D721Med (cell line): ENCODE measurements at places on chromosomes 5 and 9.
A peak's percentile ranks its signal among the peaks of the same experiment; 100 is the strongest.

GRCh38 chr9:99905833-99906402 is 536 bp upstream of the STX17 start:
- DNase-seq: no peak

DNA sequence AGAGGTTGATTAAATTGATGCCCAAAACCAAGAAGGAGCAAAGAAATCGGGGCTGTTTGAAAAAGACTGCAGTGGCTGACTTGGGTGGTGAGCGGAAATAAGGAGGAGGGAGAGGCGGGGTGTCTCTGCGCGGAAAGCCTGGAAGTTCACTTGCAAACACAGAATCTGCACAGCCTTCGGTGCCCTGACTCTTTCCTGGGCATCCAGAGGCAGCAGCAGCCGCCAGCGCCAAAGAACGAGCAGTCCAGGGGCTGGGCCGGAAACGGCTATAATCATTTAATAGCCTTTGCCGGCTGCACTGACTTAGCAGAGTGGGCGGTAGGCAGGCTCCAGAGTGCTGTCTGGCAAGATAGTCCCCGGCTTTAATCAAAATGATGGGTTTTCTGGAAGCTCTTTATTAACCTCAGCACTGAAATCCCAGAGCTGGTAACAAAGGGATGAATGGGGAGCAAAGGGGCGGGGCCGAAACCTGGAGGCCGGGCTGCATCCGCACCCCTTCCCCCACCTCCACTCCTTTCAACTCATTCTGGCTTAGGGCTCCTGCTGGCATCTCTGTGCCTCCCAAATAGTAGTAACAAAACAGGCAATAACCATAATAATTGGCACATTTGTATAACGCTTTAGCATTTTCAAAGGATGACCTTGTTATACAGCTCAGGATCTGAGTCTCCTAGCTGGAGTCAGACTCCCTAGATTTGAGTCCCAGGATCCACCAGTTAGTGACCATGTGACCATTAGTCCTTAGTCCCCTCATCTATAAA is 35.7 kb downstream of the PCDHAC2 start:
- DNase-seq: peak; percentile 43

DNA sequence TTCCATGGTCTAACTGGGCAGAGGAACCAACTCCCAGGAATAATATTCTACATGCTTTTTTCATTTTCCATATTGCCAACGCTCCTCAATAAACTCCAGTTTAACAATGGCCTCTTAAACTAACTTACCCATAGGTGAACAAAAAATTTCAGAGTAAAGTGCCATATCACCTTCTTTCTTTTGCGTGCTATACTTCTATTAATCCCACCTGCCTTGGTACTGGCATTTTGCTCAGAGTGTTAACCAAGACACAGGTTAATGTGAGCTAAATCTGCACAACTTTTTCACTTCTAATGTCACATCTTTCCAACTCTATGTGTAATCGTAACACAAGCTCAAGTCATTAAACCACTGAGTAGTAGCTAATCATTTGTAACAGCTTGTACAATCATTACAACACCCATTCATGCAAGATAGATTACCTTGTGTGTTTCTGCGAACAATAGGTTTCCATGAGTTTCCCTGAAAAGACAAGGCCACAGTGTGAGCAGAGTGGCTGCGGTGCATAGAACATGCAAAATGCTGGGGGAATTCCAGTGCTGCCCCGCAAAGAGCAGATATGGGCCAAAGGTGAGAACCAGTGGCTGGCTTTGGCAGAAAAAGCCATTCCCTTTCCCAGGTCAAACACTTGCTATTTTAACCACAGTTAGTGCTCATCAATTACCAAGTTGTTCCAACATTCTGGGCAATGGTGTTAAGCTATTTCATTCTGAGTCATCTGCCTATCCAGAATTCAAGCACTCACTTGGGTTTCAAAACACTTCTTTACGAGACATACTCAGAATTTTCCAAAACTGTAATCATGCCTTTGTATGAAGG is 42.8 kb downstream of the TIMD4 start:
- DNase-seq: no peak

DNA sequence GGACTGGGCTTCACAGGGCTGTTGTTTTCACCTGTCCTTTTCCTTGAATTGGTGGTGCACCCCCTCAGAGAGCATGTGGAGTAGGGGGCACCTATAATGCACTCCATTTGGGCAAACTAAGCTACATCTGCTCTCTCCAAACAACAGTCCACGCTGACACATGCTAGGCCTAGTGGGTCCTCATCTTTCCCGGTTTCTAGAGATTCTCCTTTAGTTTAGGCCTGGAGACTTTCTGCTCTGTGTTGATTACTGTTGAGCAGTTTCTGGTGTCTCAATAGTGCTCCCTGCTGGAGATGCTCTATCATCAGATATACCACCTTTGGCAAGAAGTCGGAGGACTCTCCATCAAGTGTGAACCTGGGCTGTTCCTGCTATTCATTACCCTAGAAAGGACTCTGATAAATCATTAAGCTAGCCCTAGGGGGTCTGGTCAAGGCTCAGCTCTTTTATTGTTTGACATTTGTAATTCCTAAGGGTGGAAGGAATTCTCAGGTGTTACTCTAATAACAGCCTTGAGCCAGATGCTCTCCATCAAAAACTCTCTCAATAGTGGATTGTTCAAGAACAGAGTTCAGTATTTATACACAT is 64.0 kb upstream of the FYB1 start:
- DNase-seq: no peak

- no peak for DNase-seq
Observed at GRCh38 chr5:40404613-40405012, 275.1 kb upstream of the PTGER4 start.

GRCh38 chr5:12659686-12660085 is 755.4 kb upstream of the CTNND2 start:
- DNase-seq: no peak

DNA sequence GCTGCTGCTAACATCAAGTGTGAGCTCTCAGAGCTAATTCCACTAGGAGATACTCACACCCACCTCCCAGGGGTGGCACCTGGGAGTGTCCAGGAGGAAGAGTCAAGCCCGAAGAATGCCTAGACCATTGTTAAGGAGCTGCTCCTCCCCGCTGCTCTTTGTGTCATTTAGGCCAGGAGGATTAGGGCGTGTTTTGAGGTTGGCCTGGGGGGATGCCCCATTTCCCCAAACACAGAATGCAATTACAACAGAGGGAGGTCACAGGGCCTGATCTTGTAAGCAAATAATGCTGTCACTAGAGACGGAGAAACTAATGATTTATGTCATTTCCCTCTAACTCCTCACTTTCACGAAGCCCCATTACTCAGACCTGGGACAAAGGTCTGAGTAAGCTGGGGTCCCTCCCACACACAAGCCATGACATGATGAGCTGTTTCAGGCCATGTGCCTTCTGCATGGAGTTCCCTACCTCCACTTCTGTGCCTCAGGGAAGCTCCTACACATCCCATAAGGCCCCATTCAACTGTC is 312.5 kb downstream of the ACTL7B start:
- DNase-seq: no peak

DNA sequence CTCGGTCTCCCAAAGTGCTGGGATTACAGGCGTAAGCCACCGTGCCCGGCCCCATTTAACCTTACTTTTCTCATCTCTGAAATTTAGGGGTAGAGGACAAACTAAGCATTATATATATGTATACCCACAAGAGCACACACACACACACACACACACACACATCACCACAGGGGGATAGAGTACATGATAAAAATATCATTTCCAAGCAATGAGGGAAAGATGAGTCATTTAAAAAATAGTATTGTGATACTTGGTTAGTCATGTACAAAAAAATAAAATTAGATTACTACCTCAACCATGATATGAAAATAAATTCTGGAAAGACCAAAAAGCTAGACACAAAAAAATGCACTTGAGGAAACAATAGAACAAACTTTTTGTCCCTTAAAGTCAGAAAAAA is 67.2 kb downstream of the CDH18 start:
- no peak for DNase-seq

DNA sequence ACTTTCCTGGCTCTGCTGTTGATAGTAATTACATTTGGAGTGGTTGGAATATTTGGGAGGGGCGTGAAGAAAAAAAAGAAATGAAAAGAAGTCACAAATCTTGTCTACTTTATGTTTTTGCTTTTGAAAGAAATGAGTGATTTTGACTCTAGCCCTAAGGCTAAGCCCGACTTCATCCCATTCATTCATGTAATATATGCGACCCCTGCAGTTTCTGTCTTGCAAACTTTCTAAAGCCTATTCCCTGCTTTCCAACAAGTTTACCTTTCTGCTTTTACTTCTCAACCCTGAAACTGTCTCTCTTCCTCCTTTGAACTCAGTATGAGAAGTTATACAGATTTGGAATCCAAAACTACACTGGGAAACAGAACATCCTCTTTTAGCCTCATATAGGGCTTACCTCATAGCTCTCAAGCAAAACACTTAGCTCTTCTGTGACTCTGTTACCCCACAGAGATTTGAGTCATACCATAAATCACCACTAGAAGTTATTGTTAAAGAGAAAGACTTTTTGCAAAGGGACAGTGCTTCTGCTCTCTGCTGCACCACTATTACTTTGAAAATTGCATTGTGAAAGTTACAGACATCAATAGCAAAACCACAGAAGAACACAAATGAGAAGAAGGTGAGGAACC is 1.6 kb downstream of the CFAP95 start:
- no peak for DNase-seq

GRCh38 chr9:93218161-93218560 is 34.2 kb downstream of the WNK2 start:
- no peak for DNase-seq

DNA sequence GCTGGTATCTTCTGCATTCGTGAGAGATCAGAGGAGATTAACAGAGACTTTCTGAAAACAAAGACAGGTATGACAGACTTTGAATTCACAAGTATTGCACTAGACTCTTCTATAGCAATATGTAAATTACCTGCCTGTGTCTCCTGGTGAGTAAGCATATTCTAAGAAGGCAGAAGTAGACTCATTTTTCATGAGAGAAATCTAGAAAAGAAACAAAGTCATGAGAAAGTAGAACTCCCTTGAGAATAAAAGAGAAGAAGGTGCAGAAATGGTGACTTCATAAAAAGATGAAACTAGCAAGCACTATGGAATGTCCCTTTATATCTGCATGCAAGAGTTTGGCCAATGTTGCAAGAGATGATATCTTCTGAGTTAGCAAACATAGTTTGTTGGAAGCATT is 419.8 kb downstream of the DMRT2 start:
- no peak for DNase-seq

- DNase-seq: no peak
Observed at GRCh38 chr5:41921874-41922273, 3.2 kb upstream of the FBXO4 start.

- no peak for DNase-seq
Observed at GRCh38 chr9:19411316-19411715, 2.5 kb downstream of the ACER2 start.

DNA sequence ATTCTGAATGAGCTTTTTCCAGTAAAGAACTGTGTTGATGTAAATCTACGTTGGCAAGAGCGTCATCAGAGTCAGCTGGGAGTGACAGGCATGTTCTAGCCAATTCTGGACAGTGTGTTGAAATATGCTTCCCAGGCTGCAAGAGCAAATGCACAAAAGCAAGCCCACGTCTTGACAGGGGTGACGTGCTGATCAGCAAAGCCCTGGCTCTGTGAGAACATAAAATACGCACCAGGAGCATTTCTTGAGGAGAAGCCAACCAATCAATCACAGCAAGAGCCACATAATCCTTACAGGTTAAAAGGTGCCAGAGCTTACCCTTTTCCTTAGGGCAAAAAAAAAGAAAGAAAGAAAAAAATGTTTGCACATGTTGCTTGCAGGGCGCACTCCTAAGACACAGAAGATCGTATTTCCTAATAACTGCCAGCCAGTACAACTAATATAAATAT is 148.1 kb downstream of the PDE4D start:
- no peak for DNase-seq

DNA sequence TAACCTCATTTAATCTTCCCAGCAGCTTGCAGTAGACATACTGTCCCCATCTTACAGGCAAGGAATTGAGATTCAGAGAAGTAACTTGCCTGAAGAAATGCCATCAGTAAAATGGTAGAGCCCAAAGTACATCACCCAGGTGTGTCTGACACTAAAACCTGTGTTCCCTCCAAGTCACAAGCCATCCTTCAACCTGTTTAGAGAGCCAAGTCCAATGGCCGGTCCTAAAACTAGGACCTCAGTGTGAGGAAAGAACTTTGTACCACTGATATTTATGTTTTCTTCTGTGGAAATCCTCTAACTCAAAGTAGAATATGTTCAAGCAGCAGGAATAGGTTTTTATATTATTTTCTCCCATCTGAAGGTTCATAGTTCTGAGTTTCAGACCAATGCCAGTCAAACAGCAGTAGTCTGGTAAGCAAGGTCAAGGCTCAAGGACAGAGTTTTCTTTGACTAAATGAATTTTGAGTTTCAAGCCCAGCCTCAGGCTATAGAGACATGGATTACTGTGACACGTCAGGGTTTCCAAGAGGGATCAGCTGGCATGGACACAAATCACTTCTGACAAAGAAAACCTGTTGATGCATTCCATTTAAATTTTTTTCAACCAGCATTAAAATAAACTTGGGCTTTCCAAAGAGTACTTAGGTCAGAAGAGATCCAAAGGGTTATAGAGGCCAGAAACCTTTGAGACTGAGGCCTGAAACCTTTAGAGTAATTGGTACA is 80.9 kb upstream of the PLPP6 start:
- DNase-seq: no peak

GRCh38 chr9:32339424-32339823 is 45.0 kb upstream of the ACO1 start:
- DNase-seq: no peak

DNA sequence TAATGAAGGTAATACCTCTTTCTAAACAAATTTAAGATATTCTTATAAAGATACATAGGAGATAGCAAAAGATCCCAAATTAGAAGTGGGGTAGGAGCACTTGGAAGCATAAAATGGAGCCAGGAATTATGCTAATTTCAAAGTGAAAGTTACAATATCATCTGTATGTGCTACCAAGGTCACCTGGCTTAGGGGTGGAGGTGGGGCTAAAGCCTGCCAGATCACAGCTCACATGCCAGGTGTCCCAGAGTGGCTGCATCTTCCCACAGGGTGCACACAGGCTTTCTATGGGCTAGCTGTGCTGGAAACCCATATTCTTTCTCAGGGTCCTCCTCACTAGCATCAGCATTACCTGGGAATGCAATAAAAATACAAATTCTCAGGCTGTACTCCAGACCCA is 118.2 kb upstream of the TXNDC8 start:
- DNase-seq: no peak

DNA sequence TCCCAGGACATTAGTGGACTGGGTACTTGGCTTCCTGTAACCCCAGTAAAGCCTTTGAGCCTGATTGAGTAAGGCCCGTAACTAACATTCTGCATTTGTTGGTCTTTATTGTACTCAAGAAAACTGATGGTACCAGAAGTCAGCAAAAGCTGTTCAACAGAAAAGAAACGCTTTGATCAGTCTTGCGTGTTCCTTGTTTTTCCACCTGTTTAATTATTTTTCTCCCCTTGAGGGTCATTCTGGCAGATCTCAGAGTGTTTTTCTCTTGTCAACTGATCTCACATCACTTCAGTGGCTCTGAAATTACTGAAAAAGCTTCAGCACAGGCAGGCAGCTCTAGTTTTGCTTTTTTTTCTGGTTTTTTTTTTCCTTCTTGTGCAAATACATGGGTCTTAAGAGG is 6.1 kb upstream of the TMEM268 start:
- DNase-seq: no peak
